ENCODE measurements at places on chromosomes 3 and 15.
A peak's percentile ranks its signal among the peaks of the same experiment; 100 is the strongest.

DNA sequence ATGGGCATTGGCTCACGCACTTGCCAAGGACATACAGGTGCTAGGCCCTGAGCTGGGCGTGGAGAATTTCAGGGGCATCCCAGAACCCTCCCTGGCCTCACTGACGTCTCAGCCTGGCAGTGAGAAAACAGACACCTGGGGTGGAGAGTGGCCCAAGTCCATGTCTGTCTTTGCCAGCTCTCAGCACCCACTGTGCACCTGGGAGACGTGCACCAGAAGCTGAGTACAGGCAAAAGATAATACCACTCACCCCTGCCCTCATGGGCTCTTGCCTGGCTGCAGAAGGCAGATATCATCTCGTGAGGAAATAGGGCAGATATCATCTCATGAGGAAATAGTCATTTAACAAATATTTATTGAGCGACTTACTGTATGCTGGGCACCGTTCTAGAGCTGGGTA, 8.0 kb downstream of the LOXL1 start:
- no peak for DNase-seq

DNA sequence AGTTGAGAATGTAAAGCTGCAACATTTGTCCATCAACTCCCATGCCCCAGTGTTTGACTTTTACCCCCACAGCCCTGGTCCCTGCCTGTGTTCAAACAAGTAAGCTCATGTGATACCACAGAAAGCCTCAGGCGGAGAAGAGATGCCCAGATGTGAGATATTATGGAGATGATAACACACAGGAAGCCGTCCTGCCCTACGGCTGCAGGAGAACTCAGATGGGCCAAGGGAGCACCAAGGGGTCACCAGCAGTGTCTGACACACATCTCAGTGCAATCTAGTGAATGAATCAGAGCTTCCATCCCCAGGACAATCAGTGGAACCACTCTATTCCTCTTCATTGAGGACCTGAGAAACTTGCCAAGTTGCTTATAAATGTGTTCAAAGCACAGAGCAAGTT, 14.0 kb upstream of the SPINK8 start:
- DNase-seq: no peak

DNA sequence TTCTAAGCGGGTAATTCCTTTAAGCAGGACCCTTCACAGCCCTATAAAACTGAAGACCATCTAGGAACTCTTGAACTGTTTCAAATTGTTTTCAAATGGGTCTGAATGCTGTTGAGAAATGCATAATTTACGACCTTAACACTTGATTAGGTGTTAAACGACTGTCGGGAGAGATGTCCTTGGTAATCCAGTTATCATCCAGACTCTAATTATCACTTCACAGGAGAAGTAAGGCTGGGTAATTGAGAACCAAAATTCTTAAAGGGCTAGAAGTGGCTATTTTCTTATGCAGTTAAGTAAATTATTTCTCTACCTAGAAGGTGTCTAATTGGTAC, 276.7 kb upstream of the TBC1D5 start:
- DNase-seq: no peak

DNA sequence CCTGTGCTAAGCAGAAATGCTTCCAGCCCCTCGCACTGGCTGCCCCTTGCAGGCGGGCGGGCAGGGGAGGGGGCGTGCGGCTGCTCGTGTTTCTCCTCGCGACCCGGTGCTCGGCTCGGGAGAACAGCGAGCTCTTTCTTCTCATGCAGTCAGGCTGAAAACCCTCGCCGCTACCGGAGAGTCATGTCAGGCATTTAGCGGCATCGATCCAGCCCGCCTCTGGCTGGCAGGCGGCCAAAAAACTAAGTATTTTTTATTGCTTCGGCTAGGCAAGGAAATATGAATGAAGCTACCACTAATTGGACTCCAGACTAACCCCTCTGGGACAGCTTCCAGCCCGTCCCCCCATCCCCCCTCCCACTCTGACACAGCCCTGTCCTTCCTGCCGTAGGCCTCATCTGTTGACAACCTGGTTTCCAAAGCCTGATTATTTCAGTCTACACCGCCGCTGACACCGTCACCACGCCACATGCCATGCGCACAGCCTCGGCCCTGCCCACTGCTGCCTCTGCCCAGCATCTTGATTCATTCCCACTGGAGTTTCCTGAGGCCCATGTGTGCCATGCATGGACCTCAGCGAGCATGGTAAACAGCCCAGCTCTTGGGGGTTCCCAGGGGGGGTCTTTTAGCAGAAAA, 35.3 kb downstream of the TLE3 start:
- no peak for DNase-seq

GRCh38 chr15:67955252-67955651, 98.9 kb upstream of the PIAS1 start:
- no peak for DNase-seq

GRCh38 chr3:108404368-108404767, 106.0 kb downstream of the MYH15 start:
- DNase-seq: no peak

GRCh38 chr15:40549894-40550293, 14.9 kb downstream of the CCDC32 start:
- DNase-seq: no peak

DNA sequence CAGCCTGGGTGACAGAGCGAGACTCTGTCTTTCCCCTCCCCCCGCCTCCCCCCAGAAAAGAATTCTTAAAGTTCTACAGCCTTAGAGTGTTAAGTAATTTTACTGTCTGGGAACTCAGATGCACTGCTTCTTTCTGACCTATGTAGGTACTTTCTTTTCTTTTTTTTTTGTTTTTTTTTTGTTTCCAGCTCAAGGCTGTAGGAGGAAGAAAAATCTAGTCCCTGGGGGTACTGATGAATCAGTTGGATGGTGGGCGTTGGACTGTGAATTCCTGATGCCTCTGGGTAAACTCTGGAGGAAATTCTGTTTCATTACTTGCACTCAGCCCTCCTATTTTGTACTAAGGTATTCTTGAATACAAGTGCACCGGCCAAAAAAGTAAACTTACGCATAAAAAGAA, 10.8 kb downstream of the GHRL start:
- DNase-seq: peak; percentile 37

GRCh38 chr3:192745150-192745549, 17.8 kb upstream of the FGF12 start:
- DNase-seq: no peak

DNA sequence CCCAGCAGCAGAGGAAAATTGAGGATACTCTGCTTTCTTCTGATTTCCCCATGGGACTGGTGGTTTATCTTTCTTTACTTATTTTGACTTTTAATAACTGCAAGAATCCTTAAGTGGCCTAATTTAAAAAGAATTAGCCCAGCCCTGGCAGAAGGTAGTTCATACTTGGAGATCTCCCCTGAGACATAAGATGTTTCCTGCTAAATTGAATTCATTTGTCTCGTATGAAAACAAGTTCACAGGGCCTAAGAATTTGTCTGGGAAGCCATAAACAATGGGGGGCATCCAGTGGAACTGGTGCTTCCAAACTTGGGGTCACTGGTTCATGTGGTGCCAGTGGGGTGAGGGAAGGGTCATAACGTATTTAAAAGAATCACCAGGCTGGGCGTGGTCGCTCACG, 283.1 kb upstream of the RASGRP1 start:
- DNase-seq: no peak

DNA sequence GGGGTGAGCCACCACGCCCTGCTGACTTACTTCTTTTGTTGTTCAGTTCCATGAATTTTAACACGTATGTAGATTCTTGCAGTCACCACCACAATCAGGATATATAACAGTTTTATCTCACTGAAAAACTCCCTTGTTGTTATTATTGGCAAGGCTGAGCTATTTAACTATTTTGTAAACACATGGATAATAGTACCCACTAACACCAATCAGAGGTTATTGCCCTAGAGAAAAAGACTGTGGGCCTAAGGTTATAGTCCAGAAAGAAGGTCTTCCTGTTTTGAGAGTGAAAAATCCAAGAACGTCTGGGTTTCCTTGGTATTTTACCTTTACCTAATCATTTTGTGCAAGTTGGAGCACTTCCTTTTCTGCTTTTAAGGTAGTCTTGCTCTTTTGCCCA, 9.5 kb downstream of the ZWILCH start:
- DNase-seq: no peak

DNA sequence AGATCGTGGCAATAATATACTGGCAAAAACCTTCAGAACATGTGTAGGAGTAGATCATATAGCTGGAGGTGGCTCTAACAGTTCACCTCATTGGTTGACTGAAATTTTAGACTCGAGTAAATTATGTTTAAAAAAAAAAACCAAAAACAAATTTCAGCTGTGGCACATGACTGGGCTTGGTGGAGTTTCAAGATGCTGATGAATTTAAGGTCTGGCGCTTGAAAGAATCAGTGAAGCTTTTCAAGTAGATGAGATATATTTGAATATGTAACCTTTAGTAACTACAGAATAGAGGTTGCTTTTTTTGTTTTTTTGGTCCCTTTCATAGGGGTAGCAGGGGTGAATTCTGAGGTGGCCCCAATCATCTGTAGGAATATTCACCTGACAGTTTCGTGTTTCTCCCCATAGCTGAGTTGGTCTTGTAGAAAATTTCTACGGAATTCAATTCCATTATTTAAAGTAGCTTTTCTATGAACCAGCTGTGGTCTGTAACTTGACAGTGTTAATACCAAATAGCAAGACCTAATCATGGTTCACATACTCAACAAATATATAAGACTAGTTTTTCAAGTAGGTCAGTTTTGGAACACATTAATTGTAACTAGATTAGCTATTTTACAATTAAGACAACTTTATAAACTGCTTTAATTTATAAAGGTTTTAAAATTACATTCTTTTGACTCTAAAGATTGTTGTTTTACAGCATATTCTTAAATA, 65.6 kb downstream of the MAP4 start:
- no peak for DNase-seq

DNA sequence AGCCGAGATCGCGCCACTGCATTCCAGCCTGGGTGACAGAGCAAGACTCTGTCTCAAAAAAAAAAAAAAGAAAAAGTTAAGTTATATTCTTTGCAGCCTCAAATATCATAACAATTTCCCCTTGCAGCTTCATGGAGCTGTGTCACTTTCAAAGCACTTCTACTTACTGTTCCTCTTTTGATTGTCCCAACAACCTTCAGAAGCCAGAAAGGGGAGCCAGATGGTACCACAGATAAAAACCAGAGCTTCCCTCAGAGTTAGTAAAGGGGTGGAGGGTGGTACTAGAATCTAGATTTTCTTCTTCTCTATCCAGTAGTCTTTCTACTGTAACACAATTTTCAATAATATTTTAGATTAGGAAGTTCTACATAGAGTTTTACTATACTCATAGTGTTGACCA, 188.8 kb downstream of the TAFA4 start:
- no peak for DNase-seq

GRCh38 chr3:55660642-55661041, 173.5 kb upstream of the WNT5A start:
- DNase-seq: no peak

- peak; percentile 96 for DNase-seq
These were observed 903 bp downstream of the SLC25A38 start for GRCh38 chr3:39383881-39384664.

DNA sequence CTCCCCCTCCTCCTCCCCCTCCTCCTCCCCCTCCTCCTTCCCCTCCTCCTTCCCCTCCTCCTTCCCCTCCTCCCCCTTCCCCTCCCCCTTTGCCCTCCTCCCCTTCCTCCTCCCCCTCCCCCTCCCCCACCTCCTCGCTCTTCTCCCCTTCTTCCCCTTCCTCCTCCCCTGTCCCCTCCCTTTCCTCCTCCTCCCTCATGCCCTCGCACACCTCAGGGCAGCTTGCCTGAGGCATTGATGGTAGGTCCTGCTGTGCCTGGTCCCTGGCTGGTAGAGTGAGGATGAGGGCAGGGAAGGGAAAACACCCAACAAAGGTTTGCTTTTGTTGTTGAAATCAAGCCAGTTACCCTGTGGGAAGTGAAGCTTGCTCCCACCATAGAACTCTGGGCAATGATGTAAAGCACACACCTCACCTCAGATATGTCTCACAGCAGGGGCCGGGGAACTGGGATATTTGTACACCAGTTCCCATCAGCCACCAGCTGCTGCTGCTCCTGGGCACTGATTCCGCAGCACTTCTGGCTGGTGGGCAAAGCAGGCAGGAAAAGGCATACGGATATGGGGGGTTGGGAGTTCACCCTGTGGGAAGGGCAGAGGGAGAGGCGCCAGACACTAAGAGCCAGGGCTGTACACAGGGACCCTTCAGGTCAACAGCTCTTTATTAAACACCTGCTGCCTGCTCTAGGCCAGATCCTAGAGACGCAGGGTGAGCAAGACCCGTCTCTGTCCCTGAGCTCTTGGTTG, 13.8 kb downstream of the ISG20 start:
- no peak for DNase-seq

- no peak for DNase-seq
These were observed 4.1 kb upstream of the AMOTL2 start for GRCh38 chr3:134378384-134378783.

- no peak for DNase-seq
These were observed 258.6 kb downstream of the KLF13 start for GRCh38 chr15:31585240-31585639.

GRCh38 chr3:45499529-45499928, 95.0 kb upstream of the LIMD1 start:
- DNase-seq: no peak

DNA sequence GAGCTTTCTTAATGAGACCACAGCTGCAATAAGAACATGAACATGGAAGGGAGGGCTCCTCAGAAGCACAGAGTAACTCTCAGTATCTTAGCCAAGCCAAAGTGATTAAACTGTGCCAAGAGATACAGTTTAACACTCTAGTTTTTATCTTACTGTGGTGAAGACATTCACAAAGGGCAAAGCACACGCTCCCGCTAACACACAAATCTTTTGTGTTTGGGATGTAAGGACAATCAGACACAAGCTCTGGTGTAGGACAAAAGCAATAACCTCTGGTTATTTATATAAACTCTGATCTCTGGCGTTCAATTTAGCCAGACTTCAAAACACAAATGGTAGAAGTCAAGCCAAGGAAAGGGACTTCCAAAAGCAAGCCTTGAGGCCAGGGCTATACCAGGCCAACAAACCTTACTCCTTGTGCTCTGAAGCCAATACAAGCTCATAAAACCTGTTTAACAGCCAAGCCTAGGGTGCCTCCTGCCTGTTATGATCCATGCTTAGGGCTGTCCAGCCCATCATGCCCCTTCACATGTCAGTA, 27.8 kb downstream of the DPH3 start:
- no peak for DNase-seq
